Fibroblast of skin of scalp (primary cell): ENCODE measurements at places on chromosomes 3 and 15.

DNA sequence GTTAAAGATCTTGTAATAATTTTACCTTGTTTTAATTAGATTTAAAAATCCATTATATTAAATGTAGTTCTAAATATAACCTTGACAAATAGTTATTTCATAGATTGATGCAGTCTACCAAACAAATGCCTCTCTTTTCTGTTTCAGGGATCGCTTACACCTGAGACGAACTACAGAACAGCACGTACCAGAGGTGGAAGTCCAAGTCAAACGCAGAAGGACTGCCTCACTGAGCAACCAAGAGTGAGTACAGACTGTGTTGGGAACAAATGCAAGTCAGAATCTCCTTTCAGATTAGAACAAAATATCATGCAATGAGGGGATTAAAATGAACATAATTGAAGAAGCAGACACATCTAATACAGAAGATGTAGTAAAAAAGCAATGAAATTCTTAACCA, 7.2 kb downstream of the SNRPN start:
- no peak for DNase-seq

GRCh38 chr15:26864664-26865191, 2.1 kb upstream of the GABRA5 start:
- DNase-seq: peak; percentile 56

GRCh38 chr3:130732501-130732900, 14.1 kb downstream of the PIK3R4 start:
- no peak for DNase-seq

GRCh38 chr3:87076946-87077345, 86.0 kb upstream of the VGLL3 start:
- DNase-seq: peak; percentile 84

DNA sequence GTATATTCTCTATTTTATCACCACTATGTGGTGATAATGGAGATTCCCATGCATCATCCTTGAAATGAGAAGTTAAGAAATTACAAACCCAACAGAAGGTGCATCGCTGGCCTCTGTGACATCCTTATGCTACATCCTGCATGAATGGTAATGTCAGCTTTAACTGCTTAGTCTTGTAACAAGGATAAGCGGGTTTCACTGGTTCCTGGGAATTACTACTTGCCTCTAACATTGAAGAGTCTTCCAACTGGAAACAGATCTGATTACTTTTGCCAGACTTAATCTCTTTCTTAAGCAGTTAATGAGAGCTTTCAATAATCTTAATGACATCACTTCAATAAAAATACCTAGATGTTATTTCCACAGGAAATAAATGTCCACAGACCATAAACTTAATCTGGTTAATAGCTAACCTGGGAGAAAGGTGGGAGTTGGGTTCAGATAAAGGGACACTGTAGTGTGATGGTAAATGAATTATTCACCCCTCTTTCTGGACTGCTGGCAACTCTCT, 44.0 kb downstream of the FMN1 start:
- no peak for DNase-seq

GRCh38 chr15:70160267-70160666, 62.5 kb upstream of the TLE3 start:
- no peak for DNase-seq

DNA sequence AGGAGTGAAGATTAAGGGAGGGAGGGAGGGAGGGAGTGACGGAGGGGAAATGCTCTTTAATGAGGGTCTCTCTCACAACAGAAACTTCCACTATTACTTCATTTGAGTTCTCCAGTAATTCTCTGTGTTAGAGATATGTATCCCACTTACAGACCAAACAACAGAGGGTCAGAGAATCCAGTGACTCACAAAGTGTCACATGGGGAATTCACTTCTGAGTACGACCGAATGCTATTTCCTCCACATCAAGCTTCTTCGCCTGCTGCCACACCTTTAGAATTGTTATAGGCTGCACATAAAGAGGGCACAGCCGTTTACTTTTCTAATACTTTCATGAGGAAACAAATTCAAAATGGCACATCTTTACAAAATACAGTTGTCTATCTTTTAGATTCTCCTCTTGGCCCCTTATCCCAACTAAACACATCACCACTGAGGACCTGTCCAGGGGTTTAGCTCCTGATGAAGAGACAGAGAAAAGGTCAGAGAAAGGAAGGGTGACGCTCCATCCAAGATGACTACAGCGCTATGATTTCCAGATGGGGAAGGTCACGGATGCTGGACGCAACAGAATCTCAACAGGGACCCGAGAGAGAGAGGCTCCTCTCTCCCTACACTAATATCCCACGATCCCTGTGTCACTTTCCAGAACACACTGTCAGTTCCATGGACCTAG, 119.0 kb downstream of the XXYLT1 start:
- peak; percentile 70 for DNase-seq

- no peak for DNase-seq
Measured at GRCh38 chr15:66417736-66418135, 31.0 kb downstream of the MAP2K1 start.

- DNase-seq: no peak
Measured at GRCh38 chr3:141380279-141380678, 12.0 kb downstream of the ZBTB38 start.

DNA sequence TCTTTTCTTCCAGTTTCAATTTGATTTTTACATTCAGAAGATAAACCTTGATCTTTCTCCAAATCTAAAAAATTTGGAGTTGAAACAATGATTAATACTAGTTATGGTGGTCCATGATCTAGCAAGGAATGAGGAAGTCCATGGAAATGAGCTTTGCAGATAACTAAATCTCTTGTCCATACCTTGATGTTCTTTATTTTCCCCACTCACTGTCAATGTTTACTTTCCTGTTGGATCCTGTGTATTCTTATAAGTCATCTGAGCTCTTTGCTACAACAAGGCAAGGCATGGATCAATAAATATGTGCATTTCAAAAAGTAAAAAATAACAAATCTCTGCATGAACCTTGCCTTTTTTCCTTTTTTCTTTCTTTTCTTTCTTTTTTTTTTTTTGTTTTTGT, 6.2 kb upstream of the MYO1E start:
- no peak for DNase-seq

DNA sequence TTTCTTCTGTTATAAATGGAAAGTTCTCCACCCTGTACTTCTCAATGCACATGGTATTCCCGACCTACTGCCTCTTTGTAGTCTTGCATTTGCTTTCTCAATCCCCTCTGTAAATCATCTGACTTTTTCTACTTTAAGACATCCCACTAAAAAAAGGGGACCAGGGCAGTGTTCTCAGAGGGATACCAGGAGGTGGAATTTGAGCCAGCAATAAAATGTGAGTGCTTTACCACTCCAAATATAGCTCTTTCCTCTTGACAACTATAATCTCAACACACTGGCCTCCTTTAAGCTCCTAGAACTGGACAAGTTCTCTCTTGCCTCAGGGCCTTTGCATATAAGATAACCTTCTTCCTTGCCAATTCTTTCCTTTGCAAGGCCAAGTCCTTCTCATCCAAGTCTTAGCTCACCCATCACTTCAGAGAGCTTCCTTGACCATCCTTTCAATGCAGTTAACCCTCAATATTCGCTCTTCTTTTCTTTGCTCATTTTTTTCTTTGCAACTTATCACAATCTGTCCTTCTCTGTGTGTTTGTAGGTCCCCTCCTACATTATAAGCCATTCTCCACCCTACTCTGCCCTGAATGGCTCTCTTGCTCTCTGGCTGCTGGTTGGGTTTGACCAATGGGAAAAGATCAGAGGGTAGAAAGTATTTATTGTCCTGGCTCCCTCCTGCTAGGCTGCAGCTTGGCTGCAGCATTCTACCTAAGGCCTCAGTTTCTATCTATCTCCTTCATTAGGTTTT, 93.4 kb downstream of the PRICKLE2 start:
- no peak for DNase-seq

DNA sequence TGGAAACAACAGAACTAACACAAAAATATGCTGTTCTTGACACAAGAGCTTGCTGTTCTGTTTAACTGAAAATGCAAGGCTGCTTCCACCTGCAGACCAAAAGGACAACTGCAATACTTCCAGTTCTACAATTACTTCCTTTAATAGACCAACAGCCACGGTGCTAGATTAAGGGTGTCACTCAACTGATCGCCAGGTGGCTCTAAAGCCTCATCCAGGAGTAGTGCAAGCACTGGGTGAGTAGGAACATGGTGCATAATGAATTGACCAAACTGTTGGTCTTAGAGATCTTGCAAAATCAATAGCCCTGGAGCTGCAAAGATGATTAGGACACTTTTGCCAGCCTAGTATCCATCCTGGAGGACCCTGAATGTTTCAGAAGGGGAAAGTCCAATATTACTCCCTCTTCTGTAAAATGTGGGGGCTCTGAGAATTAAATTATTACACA, 3.6 kb upstream of the CLDN16 start:
- DNase-seq: peak; percentile 45

DNA sequence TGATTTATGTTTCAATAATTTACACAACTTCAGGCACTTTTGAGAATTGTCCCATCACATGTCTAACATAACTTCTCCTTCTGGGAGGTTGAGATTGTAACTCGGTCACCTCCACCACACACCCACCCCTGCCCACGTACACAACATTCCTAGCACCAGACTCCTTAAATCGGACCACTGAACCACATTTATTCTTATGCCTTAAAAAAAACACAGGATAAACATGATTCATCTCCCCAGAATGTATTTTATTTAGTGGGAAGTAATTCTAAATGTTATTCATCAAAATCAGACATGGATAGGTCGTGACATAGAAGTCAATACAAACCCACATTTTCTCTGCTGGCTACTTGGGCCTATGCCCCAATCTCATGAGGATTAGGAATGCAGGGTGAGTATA, 3.0 kb downstream of the SNTN start:
- peak; percentile 98 for DNase-seq

GRCh38 chr3:115071601-115072000, 75.5 kb downstream of the ZBTB20 start:
- DNase-seq: peak; percentile 72

- no peak for DNase-seq
Measured at GRCh38 chr3:65899226-65899625, 139.5 kb downstream of the MAGI1 start.
